ENCODE measurements at places on chromosomes 16 and 17. TPM values are rescaled to one million over a fixed set of nuclear protein-coding genes. Genes with fewer than 3 reads are reported as not detected.

DNA sequence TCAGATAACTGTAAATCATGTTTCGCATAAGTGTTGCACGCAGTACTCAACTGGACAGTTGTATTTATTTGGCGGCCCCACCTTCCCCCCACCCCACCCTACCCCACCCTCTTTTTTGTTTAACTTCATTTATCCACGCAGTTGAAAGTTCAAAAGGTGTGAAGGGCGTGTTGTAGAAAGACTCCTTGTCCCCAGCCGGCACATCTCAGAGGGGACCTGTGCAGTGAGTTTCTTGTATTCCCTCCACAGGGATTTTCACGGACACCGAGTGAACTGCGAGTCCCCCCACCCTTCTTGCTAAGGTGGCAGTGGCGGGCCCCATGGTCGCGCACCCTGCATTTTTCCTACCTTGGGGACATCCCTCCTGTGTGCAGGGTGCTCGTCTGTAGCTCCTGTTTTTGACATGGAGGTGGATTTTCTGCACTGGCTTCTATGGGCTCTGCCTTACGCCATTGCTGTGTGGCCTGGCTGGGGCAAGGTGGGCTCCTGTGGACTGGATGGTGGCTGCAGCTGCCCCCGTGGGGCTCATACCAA lies 36.2 kb downstream of the ADCY7 start:
- no peak for DNase-seq

DNA sequence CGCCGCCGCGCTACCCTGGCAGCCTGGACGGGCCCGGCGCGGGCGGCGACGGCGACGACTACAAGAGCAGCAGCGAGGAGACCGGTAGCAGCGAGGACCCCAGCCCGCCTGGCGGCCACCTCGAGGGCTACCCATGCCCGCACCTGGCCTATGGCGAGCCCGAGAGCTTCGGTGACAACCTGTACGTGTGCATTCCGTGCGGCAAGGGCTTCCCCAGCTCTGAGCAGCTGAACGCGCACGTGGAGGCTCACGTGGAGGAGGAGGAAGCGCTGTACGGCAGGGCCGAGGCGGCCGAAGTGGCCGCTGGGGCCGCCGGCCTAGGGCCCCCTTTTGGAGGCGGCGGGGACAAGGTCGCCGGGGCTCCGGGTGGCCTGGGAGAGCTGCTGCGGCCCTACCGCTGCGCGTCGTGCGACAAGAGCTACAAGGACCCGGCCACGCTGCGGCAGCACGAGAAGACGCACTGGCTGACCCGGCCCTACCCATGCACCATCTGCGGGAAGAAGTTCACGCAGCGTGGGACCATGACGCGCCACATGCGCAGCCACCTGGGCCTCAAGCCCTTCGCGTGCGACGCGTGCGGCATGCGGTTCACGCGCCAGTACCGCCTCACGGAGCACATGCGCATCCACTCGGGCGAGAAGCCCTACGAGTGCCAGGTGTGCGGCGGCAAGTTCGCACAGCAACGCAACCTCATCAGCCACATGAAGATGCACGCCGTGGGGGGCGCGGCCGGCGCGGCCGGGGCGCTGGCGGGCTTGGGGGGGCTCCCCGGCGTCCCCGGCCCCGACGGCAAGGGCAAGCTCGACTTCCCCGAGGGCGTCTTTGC lies 3.1 kb downstream of the HIC1 start:
- DNase-seq = no peak

DNA sequence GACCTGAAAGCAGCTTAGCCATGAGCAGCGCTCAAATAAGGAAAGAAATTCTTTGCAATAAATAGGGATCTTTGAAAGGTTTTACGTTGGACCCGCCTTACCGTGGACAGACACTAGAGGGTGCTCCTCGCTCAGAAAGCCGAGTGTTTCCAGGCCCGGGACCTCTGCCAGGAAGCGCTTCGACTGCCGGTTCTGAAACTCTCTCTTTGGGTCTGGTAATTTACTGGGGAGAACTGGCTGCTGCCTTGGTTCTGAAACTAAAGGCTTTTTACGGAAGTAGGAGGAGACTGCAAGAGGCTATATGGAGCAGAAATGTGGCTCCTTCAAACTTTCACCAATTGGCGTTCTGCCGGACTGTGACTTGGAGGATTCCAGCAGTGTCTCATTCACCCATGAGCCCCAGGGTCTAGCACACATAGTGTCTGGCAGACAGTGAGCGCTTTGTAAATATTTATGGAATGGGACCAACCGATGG lies 45.6 kb upstream of the HOXB9 start:
- peak; percentile 65 for DNase-seq

Gene PALB2
- 3.8 TPM for total RNA-seq

Gene GDPD1
- total RNA-seq = 3.2 TPM

Data from heart left ventricle (tissue), 16 donors.